ENCODE measurements at places on chromosomes 11 and 22.

DNA sequence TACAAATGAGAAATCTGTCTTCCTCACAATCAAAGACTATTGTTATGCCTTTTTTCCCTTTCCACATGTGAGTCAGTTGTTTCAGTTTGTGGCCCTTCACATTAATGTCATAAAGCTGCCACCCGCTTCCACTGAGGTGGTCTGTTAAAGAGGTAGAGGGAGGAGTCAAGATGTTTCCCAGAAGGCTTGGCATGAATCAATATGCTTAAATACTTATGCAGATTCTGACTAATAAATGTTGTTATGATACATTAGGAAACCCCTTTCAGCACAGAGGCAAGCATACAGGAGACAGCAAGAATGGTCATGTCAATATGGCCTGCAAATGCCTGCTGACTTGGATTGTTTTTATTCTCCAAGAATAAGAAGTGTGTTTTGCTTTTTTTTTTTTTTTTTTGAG lies 6.5 kb downstream of the RTN3 start:
- no peak for DNase-seq

- no peak for DNase-seq
Measured at GRCh38 chr22:35034963-35035362, 31.0 kb upstream of the ISX start.

DNA sequence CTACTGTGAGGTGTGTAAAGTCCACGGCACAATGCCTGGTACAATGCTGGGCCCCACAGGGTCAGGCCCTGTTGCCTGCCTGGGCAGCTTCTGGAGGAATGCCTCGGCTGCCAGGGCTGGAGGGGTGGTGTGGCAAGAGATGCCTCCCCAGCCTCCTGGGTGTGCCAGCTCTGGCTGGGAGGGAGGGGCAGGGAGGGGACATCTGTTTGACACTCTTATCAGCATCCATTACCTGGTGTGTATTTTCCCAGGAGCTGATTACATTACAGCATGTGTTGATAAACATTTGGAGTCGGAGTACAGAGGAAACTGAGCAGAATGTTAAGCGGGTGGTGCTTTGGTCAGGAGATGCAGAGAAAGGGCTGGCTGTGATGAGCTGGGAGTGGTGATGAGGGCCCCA lies 11.0 kb upstream of the NECTIN1 start:
- DNase-seq = no peak

GRCh38 chr11:64742889-64743590 lies 902 bp downstream of the RASGRP2 start:
- DNase-seq = peak; percentile 59

DNA sequence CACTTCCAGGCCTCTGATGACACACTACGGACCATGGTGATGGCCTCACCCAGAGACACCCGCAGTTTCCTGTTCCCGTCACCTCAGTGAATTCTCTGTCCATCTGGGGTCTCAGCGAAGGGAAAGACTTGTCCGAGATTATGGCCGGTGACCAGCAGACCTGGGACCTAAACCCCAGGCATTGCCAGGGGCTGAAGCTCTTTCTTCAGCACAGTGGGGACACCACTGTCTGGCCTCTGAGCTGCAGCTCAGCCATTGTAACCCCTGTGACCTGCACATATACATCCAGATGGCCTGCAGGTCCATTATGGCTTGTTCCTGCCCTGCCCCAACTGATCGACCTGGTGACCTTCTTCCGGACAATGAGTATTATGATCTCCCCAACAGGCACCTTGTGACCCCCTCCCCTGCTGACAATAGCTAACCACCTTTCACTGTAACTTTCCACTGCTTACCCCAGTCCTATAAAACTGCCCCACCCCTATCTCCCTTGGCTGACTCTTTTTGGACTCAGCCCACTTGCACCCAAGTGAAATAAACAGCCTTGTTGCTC lies 22.3 kb downstream of the CBX7 start:
- no peak for DNase-seq

- no peak for DNase-seq
Measured at GRCh38 chr11:95521133-95521542, 268.4 kb downstream of the FAM76B start.

DNA sequence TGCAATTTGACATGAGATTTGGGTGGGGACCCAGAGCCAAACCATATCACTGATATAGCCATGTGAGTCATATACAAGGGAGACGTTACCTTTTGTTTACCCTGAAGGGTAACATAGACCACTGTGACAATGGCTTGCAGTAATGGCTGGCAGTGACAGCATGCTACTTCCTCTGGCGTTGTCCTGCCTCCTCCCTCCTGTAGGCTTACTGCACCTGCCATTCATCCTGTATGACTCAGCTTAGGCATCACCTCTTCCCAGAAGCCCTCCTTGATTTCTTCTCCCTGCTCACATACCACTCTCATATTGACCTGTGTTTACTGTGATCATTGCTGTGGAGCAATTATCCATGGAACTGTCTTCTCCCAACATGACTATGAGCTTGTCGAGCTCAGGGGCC lies 12.0 kb upstream of the PVALB start:
- DNase-seq = no peak

GRCh38 chr11:132519241-132519815 lies 1013.0 kb downstream of the OPCML start:
- DNase-seq = no peak

DNA sequence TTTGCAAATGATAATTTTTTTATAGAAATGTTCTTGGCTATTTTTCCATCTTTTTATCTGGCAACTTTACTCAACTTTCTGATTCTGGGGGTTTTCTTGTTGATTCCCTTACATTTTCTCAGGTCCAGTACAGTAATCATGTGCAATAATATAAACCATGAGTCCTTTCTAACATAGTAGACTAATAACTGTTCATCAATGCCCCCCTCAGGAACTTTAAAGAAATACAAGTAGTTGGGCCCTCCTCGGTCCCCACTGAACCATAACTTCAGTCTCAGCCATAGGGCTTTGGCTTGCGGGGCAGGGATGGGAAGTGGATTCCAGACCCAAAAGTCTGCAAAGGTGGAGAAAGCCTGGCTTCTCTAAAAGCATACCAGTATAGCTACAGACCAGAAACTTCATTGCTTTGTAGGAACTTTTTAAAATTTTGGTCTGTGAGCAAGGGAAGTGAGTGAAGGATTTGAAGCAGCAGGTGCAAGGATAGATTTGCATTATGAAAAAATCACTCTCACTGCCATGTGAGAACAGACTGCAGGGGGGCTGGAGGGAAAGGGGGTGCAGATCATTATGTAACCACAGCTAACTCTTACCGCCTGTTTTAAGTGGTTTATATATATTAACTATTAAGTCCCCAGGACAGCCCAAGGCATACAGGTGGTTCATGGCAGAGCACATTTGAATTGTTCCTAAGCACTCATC lies 10.4 kb upstream of the TUB start:
- DNase-seq = no peak

DNA sequence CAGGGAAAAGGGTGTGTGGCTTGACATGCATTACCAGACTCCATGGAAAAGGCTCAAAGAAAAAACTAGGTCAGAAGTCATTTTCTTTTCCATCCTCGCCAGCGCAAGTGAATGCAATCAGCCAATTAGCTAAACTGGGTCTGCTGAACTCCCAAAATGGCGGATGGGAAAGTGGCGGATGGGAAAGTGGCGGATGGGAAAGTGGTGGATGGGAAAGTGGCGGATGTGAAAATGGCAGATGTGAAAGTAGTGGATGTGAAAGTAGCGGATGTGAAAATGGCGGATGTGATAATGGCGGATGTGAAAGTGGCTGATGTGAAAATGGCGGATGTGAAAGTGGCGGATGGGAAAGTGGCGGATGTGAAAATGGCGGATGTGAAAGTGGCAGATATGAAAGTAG lies 158.4 kb downstream of the CEP164 start:
- DNase-seq = no peak

- peak; percentile 27 for DNase-seq
Measured at GRCh38 chr11:63738720-63739360, 29.7 kb downstream of the ZFTA start.

DNA sequence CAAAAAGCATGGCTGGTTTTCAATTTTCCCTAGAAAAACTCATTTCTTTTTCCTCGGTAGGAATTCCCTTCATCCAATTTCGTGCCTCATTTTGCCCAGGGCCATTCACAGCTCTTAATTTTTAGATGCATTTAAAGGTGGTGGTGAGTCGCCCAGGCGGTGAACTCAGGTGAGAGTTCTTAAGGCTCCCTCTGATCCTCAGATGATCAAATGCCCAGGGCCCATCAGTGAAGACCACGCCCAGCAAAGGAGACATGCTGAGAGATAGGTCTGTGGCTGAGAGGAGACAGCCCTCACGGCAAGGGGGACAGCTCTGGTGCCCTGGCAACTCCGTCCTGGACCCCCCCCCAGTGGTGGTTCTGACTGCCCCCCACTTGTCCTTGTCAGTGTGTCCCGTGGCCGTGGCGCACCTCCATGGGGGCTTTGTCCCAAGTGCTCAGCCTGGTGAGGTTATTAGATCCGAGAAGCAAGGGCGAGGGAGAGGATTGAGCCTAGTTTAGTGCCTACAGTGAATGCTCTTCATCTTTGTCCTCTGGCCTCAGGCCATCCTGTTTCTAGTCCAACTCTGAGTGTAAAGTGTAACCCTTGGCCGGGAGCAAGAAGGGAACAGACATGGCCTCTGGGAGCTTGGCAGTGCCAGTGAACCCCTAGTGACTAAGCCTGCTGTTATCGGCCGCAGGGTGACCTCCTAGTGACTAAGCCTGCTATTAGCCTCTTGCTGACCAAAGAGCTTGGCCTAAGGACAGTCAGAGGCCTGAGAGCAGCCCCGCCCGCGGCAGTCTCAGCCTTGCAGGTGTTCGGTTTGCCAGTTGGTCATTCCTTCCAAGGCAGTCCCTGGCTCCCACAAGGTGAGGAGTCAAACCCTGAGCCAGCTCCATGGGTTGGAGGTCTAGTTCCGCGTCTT lies 83.5 kb downstream of the CTTN start:
- no peak for DNase-seq

- DNase-seq = no peak
Measured at GRCh38 chr11:111135101-111135500, 110.4 kb upstream of the POU2AF2 start.

DNA sequence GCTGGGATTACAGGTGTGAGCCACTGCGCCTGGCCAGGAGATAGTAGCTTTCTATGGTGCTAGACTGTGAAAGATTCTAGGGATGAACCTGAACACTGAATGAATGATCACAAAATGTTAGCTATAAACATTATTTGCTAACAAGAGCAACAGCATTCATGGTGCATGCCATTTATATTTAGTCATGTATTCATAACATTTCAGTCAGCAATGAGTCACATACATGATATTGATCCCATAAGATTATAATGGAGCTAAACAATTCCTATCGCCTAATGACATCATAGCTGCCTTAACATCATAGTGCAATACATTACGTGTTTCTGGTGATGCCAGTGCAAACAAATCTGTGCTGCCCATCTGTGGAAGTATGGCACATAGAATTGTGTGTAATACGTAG lies 164.1 kb downstream of the ARHGAP42 start:
- no peak for DNase-seq

GRCh38 chr11:109854731-109855130 lies 238.5 kb upstream of the ZC3H12C start:
- no peak for DNase-seq

- no peak for DNase-seq
Measured at GRCh38 chr11:17449158-17449557, 27.5 kb downstream of the ABCC8 start.

GRCh38 chr11:46271875-46272815 lies 5.3 kb upstream of the CREB3L1 start:
- no peak for DNase-seq

DNA sequence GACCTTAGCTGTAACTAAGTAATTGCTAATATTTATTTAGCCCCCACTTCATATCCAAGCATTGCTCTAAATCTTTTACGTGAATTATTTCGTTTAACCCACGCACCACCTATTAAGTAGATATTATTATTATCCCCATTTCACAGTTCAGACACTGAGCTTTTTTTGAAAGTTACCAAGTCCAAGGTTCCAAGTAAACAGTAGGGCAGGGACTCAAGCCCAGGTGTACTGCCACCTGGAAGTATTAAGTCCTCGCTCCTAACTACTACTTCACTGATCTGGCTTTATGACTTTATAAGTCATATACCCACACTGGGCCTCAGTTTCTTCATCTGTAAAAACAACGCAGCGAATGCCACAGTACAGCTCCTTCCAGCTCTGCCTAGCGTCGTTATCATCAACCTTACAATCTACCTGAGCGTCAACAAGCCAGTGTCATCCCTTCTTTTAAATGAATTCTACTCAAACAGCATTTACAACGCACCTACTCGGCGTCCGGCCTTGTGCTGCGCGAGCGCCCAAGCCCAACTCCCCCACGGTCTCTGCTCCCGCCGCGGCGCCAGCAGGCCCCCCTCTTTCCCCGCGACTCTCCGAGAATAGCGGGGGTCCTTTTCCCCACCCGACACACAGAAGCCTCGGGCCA lies 624 bp downstream of the TMEM41B start:
- DNase-seq = peak; percentile 3
